ENCODE measurements at places on chromosomes 2 and 18.

- no peak for DNase-seq
Observed at GRCh38 chr18:75137346-75137877, 71.5 kb downstream of the PTGR3 start.

- no peak for DNase-seq
Observed at GRCh38 chr2:76445880-76446279, 735.2 kb upstream of the GCFC2 start.

DNA sequence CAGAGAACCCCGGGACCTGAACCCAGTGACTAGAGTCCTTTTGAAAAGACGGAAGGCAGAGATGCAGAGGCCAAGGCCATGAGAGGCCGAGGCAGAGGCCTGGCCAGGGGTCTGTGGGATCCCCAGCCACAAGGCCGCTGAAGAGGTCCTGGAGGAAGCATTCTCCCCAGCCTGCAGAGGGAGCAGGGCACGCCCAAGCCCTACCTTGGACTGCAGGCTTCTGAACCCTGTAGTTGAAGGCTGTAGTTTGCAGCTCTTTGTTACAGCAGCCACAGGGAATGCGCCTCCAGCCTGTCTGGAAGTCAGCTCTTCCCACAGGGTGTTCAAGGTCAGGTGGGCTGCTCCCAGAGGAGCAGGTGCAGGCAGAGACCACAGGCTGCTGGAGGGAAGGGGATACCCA lies 22.1 kb upstream of the PXDN start:
- no peak for DNase-seq

DNA sequence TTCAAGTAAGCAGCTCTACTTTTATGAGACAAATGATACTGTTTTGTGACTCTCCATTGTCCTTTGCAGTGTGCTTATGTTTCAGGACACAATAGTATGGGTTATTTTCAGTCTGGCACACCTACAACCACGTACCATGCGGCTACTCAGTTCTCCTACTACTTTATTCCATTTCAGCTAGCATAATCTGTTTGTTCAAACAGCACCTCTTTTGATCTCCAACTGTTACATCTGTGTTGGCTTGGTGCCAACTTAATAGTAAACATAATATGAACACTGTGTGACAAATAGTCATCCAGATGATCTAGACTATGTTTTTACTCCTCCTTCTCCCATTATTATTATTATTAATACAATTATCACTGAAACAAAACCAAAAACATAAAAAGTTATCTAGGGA lies 40.5 kb downstream of the MYO3B start:
- no peak for DNase-seq

- no peak for DNase-seq
Observed at GRCh38 chr2:178819147-178819875, 12.1 kb upstream of the TTN start.

- DNase-seq: no peak
Observed at GRCh38 chr18:51134721-51135120, 62.8 kb downstream of the MEX3C start.

GRCh38 chr2:201233192-201233811 lies 27.0 kb upstream of the CASP8 start:
- no peak for DNase-seq

- no peak for DNase-seq
Observed at GRCh38 chr18:10839421-10839820, 309.9 kb downstream of the PIEZO2 start.

- no peak for DNase-seq
Observed at GRCh38 chr18:60693426-60693825, 320.9 kb upstream of the MC4R start.

DNA sequence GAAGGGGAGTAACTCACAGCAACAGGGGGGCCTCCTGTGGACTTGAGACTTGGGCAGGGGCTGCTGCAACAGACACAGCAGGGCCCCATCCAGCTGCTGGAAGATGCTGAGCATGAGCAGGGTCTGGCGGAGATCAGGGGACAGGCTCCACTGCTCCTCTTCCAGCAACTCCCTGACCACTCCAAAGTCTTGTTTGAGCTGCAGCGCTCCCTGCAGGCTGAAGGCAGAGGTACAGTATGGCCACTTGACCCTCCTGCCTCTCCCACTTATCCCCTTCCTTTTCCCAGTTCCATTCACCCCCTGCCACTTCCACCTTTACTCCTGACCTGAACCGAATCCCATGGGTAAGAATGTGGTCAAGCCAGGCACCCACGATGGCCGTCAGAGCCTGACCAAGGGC lies 2.4 kb upstream of the MRPL53 start:
- DNase-seq: no peak

DNA sequence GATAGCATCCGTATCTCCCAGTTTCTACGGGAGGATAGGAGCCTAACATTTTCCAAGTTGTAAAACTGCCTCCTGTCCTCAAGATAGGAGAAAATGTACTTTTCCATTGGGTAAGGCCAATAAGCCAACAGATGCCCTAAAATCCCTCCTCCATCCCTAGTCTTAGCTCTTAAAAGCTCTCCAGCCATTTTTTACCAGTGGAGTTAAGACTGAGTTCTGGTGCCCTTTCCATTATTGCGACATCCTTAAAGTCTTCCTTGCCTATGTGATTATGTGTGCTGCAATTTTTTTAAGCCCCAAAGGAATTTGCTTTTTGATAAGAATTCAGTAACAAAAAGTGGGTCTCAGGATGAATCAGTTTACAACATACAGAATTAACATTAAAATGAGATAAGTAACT lies 33.0 kb downstream of the LINC00305 start:
- no peak for DNase-seq

GRCh38 chr2:97697252-97698235 lies 15.8 kb upstream of the ZAP70 start:
- DNase-seq: peak; percentile 96

DNA sequence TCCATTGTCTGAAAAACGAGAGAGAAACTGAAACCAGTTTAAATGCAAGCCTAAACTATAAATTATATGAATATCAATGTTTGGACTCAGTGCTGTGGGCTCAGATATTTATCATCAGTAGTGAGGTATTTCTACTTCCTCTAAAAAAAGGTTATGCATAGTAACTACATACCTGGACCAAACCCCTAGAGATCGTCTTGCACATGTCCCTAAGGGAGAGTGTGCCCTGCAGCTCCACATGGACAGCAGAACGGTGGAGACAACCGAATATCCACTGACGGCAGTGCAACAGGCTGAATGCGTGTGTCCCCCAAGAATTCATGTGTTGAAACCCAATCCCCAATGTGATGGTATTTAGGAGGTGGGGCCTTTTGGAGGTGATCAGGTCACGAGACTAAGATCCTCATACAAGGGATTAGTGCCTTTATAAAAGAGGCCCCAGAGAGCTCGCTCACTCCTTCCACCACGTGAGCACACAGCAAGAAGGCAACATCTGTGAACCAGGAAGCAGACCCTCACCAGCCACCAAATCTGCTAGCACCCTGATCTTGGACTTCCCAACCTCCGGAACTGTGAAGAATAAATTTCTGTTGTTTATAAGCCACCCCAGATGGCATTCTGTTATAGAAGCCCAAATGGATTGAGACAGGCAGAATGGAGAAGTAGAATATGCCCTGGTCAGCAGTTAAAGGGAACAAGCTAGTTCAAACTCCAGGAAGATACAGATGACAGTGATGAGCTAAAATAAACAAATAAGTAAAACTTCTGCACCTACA lies 208.4 kb downstream of the ANAPC1 start:
- no peak for DNase-seq

GRCh38 chr2:108257757-108258331 lies 18.1 kb downstream of the SULT1C3 start:
- DNase-seq: no peak

DNA sequence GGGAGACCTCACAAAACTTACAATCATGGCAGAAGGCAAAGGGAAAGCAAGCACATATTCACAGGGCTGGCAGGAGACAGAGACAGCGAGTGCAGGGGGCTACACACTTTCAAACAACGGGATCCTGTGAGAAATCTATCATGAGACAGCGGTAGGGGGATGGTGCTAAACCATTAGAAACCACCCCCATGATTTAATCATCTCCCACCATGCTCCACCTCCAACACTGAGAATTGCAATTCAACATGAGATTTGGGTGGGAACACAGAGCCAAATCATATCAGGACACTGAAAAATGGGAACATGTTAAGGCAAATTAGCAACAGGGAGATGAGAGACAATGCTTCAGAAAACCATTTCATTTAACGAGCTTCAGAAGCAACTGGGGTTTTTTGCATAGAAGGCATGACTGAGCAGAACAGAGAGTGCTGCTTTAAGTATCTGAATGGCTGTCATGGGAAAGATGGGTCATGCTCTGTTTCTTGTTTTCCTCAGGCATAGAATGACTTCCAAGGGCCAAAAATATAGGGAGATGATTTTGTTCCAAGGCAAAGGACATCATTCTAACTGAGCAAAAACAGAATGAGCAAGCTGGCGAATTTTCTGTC lies 100.8 kb upstream of the MAP2 start:
- DNase-seq: no peak

GRCh38 chr2:27356056-27356381 lies 545 bp downstream of the GTF3C2 start:
- no peak for DNase-seq

- DNase-seq: no peak
Observed at GRCh38 chr2:204909791-204910190, 364.5 kb downstream of the PARD3B start.

GRCh38 chr2:134669731-134670669 lies 48.8 kb downstream of the TMEM163 start:
- no peak for DNase-seq

GRCh38 chr18:14939141-14939540 lies 191.2 kb downstream of the ANKRD30B start:
- no peak for DNase-seq

- no peak for DNase-seq
Observed at GRCh38 chr2:144083211-144083610, 436.7 kb downstream of the ZEB2 start.

DNA sequence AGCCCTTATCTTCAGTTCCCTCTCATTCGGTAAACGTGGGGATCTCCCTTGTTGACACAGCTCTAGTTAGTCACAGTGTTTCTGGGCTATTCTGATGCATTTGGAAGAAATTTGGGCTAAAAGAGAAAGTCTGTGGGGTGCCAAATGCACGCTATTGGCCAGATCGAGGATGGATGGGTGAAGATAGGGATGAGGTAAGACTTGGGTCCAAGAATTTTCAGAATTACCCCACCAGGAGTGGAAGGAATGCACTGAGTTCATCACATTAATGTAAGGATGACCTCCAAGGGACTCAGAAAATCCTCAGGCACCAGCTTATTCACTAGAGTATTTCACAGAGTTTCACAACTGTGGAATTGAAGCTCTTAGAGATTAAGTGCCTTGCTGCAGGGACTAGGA lies 49.3 kb downstream of the NRP2 start:
- DNase-seq: no peak

GRCh38 chr18:76691800-76692199 lies 130.6 kb upstream of the ZNF236 start:
- DNase-seq: peak; percentile 31

- DNase-seq: no peak
Observed at GRCh38 chr2:68284896-68285295, 32.6 kb upstream of the PPP3R1 start.

DNA sequence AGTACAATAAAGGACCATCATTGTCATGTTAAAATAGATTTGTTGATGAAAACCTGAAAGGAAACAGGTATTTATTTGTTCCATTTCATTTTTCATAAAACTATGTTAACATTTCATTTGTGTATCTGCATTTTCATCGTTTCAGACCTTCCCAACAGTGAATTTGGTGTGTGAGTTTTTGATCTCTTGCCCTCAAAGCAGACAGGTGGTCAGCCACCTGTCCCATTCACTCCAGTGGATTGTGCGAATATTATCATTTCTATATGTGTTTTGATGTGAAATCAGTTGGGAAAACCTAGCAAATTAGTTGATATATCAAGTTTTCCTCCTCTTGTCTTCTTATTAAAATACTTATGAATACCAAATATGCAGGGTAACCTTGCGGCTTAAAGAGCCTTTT lies 25.4 kb upstream of the ATP5MC3 start:
- DNase-seq: no peak

GRCh38 chr18:67041334-67041733 lies 437.4 kb upstream of the CDH19 start:
- DNase-seq: no peak

- DNase-seq: no peak
Observed at GRCh38 chr2:43636621-43637020, 439 bp upstream of the PLEKHH2 start.

DNA sequence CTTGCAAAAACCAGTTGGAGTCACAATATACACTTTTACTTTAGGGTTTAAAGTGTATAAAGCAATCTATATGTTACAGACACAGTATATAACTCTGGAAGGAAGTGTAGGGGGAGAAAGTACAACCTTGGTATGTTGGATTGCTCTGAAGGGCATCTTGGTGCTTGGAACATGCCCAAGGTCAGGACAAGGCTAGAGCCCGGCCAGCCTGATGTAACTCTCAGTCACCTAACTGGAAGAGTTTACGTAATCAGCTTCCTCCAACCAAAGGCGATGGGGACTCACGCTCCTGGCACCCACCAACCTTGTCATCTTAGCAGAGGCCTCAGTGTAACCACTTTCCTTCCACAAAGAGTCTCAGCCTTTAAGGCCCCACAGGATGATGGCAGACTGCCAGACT lies 181.1 kb upstream of the ACAA2 start:
- DNase-seq: no peak

DNA sequence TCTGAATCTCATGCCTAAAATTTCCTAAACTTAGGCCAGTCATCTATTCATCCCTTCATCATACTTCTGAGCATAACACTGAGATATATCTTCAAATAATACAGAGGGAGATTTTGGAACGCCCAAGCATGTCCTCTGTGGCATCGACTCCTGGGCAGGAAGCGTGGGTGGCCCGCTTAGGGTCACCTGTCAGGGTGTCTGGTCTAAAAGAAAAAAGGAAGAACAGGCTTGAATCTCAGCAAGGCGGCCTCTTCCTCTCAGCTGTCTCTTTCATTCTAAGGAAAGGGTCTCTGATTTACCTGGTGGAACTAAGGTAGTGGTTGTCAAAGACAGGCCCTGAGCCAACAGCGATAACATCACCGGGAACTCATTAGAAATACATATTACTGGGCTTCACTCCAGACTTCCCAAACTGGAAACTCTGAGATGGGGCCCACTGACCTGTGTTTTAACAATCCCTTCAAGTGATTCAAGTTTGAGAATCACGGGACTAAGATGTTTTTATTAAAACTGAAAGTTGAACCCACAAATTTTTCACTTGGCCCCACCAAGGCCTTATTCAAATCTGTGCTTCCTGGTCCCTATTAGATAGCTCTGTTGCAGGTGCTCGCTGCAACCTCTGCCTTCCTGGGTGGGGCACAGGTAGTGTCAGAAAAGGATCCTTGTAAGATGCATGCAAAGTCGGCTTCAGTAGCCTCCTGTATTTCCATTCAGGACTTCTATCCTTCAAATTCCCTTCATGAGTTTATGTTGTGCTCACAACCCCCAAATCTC lies 162.3 kb upstream of the CCDC68 start:
- DNase-seq: no peak

Data from sciatic nerve (tissue), 2 donors.